ENCODE measurements at places on chromosomes 6 and 20.

DNA sequence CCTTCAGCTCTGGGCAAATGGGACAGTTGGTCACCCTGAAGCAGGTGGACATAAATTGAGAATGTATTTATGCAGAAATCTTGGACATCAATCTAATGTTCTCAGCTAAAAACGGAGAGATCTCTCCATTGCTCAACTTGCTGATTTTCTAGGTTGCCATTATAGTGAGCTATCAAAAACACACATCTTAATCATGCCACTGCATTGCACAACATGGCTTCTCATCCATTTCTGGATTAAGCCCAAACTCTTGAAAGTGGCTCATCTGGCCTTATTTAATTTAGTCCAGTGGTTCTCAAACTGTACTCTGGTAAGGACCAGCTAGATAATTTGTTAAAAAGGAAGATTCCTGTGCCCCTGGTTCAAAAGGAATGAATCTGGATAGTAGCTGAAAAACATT, 324.9 kb upstream of the CITED2 start:
- DNase-seq: no peak

- DNase-seq: no peak
These were observed 224.0 kb upstream of the GMDS start for GRCh38 chr6:2469428-2469827.

DNA sequence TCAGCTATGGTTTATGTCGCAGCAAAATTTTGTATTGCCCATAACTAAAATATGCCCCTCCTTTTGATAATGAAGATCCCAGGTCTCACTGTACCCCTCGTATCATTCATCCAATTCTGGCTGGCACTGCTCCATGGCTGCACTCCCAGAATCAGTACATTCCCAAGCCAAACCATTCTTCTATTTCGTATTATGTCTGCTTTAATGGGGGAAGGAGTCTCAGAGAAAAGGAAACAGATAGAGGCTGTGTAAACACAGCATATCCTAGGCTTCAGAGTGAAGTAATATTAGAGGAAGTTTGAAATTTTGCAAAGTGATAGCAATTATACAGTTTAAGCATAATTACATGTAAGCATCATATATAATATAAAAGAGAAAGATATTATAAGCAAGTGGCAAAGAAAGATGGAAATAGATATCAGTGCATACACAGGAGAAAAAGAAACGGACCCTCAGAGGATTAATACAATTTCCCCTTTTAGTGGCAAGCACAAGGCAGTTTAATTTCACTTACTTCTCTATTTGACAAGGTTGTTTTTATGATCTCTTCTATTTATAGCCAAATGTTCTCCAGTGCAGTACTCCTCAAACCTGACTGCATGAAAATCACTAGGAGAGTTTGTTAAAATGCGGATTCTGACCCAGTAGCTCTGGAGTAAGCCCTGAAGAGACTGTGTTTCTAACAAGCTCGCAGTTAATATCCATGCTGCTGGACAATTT, 56.5 kb upstream of the TENT5A start:
- no peak for DNase-seq

- no peak for DNase-seq
These were observed 56.4 kb upstream of the GPR31 start for GRCh38 chr6:167214206-167214605.

Measured in esophagus squamous epithelium (tissue), 5 donors.